ENCODE measurements at places on chromosomes 11 and 22.

DNA sequence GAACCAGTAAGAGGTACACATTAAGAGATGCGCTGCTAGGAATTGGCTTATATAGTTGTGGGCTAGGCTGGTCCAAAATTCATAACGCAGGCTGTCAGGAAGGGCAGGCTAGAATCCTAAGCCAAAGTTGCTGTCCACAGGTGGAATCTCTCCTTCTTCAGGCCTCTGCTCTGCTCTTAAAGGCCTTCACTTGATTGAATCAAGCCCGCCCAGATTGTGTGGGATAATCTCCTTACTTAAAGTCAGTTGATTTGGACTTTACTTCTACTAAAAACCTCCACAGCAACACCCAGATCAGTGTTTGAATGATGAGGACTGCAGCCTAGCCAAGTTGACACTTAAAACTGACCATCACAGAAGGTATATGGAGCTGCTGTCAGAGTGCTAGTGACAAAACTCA lies 68.8 kb downstream of the LRRC32 start:
- DNase-seq = no peak

DNA sequence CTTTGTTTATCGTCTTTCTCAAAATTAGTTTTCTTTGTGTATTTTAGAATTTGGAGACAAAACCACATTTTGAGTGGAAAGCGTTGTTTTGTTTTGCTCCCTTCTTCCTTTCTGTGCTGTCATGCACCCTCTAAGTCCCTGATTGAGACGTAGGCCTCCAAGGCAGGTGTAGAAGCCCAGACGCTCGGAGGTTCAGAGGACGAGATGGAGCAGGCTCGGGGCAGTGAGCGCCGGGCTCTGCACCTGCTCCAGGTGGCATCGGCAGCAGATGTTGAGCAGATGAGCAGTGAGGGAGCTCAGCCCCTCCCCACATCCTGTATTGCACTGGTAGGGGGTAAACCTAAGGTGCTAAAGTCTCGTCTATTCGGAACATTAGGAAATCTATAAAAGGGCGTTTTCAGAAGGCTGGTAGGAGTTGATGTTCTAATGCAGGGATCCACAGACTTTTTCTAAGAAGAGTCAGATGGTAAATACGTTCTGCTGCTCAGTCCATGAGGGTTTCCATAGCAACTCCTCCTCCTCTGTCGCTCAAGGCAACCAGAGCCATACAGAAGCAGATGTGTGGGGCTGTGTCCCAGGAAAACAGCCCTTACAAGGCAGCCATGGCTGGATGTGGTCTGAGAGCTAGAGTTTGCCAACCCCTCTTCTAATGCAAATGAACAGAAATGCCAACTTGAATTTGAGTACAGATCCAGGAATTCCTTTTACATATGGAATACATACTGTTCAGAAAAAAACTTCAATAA lies 724.2 kb downstream of the BRD1 start:
- DNase-seq = no peak

- no peak for DNase-seq
Measured at GRCh38 chr22:48098243-48098920, 1335.9 kb downstream of the TBC1D22A start.

GRCh38 chr11:93545566-93545965 lies 2.4 kb upstream of the SMCO4 start:
- no peak for DNase-seq

DNA sequence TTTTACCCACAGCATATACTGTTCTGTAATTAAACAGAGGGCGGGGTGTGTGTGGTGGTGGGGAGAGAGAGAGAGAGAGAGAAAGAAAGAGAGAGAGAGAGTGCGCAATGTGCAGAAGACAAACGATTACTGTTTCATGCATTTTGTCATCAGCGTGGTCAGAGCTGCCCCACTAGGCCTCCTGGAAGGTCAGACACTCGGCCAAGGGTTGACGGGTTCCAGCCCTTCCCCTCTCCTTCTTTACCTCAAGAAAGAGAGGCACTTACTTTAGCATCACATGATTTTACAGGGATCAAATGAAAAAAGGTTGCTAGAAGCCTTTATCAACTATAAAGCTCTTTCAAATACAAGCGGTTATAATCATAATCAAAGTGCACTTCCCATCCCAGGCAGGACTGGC lies 269.2 kb upstream of the SORL1-AS1 start:
- DNase-seq = no peak

DNA sequence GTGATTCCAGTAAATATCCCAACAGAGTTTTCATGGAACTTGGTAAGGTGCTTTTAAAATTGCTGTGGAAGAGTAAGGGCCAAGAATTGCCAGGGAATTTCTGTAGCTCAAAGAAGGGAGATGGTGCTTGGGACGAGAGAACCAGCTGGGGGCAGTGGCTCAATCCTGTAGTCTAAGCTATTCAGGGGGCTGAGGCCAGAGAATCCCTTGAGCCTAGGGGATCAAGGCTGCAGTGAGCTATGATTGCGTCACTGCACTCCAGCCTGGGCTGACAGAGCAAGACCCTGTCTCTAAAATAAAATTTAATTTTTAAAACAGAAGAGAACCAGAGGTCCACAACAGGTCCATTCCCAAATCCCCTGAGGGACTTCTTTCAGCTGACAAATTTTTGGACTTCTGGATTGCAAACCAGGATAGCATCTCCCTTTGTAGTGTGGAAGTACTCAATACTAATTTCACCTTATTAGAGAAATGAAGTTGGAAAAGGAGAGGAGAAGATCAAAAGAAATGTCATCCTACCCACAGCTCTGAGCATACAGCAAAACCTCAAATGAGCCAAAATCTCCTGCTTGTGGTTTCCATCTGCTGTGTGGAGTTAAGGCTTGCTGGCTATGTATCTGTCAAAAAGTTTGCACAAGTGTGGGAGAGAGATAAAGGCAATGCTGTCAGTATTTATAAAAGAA lies 59.2 kb upstream of the CLPB start:
- no peak for DNase-seq

GRCh38 chr22:38167988-38168407 lies 13.6 kb downstream of the PLA2G6 start:
- DNase-seq = no peak

DNA sequence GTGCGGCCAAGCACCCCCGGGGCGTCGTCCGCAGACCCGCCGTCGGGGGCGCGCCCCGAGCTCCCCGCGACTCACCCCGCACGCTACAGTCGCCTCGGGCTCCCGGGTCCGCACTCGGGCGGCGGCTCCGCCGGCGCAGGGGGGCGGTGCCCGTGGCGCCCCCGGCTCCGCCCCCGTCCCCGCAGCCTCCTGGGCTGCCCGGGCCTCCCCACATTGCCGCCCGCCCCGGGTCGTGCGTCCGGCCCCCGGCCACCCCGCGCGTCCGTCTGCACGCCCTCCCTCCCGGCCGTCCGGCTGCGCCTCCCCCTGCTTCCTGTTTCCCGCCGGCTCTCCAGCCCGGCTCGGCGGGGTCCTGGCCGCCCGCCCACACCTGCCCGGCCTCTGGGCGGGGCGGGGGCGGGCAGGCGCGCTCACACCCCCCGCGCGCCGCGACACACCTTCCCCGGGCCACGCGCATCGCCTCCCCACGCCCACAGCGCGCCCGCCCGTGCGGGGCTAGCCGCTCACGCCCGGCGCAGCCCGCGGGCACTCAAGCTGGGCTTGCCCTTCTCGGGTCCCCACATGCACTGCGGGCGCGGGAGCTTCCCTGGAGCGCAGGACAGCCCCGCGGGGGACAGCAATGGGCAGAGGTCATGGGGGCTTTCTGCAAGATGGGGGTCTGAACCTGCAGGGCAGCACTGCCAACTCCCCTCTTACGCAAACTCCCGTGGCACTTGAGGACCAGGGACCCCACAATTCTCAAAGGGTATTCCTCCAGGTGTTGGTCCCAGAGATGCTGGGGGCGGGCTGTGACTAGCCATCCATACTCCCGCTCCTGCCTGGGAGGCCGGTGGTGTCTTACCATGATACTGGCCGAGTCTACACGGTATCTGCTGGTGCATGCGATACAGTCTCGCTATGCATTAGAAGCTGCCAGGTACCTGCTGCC lies at the start of gene CARD10:
Gene CARD10 (minus strand): TSS at position 148 of the 928 bp plus-strand sequence. CDS start 215 bp downstream, outside the sequence.
- no peak for DNase-seq

DNA sequence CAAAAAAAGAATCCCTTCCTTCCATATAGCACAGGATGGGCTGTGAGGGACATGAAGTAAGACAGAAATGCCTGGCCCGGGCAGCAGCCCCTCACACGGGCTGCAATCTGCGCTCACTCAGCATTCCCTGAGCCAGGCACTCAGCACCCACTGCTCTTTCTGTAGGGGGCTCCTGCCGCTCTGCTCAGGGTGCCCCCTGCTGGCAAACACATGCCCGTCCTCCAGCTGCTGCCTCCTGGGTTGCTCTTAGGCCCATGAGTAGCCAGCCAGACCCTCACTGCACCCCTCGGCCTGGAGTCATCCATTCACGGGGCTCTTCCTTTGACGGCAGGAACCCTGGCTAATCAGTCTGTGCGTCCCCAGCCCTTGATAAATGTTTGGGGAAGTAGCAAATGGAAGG lies 6.9 kb downstream of the MCAT start:
- no peak for DNase-seq

- no peak for DNase-seq
Measured at GRCh38 chr11:15824060-15824459, 532.3 kb downstream of the SOX6 start.

DNA sequence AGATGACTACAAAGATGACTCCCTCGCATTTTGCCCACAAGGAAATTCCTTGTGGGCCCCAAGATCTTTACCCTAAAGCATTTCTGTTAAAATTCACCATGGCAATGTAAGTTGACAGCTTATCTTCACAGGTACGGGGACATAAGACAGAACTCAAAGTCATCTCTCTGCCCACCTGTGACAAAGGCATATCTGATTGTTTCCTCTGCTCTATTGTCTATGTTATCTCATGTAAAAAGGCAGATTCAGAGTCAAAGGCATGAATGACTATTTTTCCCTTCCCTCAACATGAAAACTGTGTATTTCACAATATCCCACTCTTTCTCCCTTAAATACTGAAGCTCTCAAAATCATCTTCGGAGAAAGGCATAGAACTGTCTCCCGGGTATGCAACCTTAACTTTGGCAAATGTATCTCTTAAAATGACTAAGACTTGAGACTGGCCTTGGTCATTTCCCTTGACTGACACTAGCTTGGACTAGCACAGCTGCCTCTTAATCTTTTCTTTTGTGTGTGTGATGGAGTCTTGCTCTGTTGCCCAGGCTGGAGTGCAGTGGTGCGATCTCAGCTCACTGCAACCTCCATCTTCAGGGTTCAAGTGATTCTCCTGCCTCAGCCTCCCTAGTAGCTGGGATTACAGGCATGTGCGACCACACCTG lies 103.2 kb downstream of the MICAL3 start:
- DNase-seq = no peak

DNA sequence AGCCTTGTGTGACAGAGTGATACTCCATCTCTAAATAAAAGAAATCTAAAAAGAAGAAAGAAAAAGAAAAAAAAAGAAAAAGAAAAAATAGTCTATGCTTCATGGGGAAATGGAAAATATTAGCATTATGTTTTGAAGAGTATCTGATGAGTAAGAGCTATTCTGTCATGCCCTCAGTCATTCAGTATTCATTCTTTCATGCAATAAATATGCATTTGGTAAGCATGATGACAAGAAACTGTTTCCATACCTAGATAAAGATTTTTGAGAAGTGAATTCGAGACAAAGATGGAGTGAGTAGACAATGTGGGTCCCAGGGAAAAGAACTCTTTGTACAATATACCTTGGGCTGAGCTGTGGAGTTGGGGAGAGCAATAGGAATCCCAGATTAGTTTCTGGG lies 6.2 kb upstream of the IFTAP start:
- DNase-seq = no peak

- DNase-seq = no peak
Measured at GRCh38 chr22:20015971-20016733, 471 bp downstream of the ARVCF start.

GRCh38 chr11:41955066-41955465 lies 495.6 kb upstream of the LRRC4C start:
- no peak for DNase-seq

DNA sequence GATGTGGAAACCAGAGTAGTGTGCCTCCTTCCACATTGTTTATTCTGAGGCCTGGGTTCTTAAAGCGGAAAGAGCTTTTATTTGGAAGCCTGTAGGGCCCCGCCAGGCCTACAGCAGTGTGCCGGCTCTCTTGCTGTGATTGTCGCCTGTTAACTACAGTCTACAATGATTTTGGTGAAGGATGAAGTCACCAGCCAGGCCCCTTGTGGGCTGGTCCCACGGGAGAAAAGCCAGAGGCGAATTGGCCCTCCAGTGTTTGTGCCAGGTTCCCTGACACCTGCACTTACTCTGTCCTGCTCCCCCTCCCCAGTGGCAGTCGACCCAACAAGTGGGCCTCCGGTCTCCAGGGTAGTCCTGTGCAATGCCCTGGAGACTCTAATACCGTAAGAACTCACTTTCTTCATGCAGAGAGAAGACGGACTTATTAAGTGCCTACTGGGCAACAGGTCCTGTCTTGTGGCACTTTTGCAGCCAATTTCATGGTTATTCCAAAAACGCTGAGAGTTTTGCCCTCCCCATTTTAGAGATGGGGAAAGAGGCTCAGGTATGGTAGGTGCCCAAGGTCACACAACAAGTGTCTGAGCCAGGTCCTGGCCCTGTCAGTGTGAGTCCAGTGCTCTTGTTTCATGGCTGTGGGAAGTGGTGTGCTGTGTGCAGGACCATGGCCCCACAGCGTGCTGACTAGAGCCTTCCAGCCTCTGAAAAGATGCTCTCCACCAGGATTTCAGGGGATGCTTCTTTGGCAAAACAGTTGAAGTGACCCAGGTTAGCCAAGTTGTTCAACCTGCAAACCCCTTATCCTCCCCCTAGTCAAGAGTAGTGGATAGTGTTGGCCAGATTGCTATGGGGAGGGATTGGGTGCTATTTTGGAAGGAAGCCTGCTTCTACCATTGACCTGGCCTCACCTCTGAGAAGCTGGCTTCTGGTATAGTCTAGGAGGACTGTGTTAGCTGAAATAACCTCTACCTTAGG lies 1.4 kb downstream of the MICAL2 start:
- DNase-seq = no peak

GRCh38 chr11:34339149-34340064 lies 18.4 kb downstream of the ABTB2 start:
- no peak for DNase-seq

GRCh38 chr22:46297151-46297812 lies 612 bp downstream of the GTSE1 start:
- no peak for DNase-seq

DNA sequence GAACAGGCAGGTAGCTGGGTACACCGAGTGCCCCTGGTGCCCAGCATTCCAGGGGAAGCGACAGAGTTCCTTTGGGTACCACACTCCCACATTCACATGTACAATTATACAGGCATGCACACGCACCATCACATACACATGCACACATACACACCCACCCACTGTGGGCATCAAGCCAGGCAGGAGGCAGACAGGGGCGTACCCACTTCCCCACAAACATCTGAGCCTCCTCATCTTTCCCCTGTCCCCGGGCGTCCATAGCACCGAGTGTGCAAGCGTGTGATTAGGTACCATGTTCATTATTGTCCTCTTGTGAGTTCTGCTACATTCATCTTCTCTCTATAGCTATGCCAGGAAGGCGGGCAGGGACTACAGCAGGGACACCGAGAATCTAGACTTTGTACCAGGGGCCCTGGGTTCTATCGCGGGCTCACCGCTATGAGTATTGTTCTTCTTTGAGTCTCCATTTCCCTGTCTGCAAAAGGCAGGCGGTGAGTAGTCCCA lies 2.1 kb upstream of the CARD10 start:
- DNase-seq = no peak

- DNase-seq = no peak
Measured at GRCh38 chr11:121487191-121487590, 34.4 kb upstream of the SORL1-AS1 start.

- DNase-seq = peak; percentile 90
Measured at GRCh38 chr22:19717691-19718455, 3.6 kb downstream of the SEPTIN5 start.

GRCh38 chr22:30036656-30037055 lies 43.6 kb upstream of the HORMAD2 start:
- DNase-seq = no peak

Measured in left forelimb (tissue), 1 donor.